ENCODE measurements at places on chromosomes 1 and 21.

DNA sequence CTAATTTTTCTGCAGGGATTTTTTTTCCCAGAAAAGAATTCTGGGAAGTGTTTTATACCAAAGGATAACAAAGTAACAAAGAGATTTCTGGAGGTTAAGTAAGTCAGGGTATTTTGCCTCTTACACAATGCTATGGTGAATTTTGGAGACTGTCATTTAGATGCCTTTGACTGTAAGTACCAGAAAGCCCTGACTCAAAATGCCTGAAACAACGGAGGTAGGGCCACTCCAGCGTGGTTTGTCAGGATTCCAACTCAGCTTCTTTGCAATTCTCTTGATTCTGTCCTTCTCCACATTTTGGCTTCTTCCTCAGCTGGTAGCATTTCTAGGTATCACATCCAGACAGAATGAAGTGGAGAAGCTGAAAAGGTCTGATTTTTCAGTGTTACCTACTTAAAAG is 106.5 kb downstream of the UCHL5 start:
- DNase-seq: no peak

GRCh38 chr1:18635891-18636595 is 5.4 kb downstream of the PAX7 start:
- DNase-seq: no peak

DNA sequence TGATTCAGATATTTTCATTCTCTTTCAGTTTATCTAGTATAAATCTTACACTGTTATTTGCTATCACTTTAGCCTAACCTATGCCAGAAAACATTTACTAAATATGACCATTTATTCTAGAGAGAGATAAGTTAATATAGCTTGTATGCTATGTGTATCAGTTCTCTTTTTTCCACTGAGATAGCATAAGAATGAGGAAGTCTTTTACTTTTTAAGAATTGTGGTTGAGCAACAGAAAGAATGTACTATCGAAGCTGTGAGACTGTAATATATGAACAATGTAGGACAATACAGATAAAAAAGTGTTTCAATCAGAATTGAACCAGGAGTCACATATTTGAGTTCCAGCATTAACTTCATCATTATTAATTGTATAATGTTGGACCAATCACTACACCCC is 479.9 kb upstream of the PLXNA2 start:
- no peak for DNase-seq

DNA sequence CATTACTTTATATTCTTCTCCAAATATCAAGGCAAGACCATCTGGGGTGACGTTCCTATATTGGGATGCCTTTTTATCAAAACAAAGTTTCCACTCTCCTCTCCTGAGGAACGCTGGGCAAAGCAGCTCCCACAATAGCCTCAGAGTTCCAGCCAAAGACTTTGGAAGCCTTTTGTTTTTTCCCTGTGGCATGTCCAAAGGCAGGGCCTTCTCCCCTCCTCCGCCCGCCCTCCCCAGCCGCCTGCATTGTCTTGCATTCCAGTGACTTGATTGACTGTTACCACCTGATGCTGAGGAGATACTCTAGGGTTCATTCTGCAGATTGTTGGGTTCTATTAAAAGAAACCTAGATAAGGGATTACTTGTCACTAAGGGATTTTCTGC is 43.5 kb downstream of the PROX1 start:
- DNase-seq: no peak

Data from substantia nigra (tissue), 51 donors.